Large intestine (tissue), 12 donors: ENCODE measurements at places on chromosomes 4 and X.

- DNase-seq, result no peak
Observed at GRCh38 chr4:15769202-15769601, 8.9 kb upstream of the CD38 start.

DNA sequence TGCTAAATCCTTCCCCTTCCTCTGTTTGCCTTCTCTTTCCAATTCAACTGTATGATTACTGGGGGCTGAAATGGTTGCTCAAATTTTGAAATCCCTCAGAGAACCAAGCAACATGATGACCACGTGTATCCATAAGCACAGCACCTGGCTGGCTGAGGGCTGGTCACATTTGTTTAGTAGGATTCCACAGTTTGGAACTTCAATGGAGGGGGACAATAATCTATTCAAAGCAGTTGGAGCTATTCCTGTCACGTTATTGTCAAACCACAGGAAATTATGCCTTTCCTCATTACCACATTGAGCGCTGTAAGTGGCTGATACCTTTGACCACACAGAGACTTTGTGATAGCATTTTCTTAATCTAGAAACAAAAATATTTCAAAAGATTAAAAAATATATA is 7.0 kb downstream of the TMSB4X start:
- no peak for DNase-seq

DNA sequence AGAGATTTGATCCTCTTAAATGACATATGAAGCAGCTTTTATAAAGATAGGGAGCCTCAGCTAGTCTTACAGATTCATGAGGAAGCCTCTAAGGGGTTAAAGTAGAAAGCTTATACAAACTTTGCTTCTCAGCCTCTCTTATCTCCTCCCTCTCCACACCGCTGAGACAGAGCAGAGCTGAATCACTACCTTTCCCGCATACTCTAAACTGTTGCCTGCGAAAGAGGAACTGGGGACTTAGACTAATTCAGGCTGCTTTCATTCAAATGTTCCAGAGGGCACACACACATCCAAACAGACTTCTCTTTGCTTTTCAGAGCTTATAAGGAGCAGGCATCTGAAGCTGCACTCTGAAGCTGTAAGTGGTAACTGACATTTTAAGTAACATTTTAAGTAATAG is at the start of gene SERTM2:
SERTM2 (plus strand) TSS at position 169 of the 400 bp plus-strand sequence. CDS start 7,213 bp downstream, outside the sequence.
- no peak for DNase-seq

GRCh38 chr4:81883004-81883403 is 411.3 kb upstream of the RASGEF1B start:
- DNase-seq, result no peak

GRCh38 chr4:23320931-23321587 is 568.8 kb downstream of the PPARGC1A start:
- DNase-seq, result no peak

- no peak for DNase-seq
Observed at GRCh38 chrX:63394872-63395271, 43.7 kb upstream of the SPIN4 start.

GRCh38 chr4:61376301-61376700 is 176.2 kb downstream of the ADGRL3 start:
- no peak for DNase-seq

- DNase-seq, result no peak
Observed at GRCh38 chr4:153655928-153656327, 28.2 kb upstream of the TLR2 start.
